ENCODE measurements at places on chromosomes 7 and 10. TPM values are rescaled to one million over a fixed set of nuclear protein-coding genes. Genes with fewer than 3 reads are reported as not detected.

DNA sequence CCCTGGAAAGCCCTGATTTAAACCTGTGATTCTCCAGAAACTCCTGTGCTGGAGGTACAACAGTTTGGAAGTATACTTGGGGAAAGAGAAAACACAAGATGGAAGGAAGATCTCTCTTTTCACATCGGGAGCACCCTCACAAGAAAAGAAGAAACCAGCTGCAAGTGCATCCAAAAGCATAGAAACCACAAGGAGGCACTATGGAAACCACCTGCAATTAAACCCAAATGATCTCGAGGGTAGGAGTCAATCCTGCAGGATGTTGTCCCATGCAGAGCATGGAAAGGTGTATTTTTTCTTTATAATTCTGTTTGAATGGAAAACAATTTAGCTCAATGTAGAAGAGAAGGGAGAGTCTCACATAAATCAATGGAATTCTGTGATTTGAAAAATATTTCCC is 210.5 kb downstream of the TWIST1 start:
- no peak overlapping the region for H3K27ac ChIP-seq
- peaks cover 6% of the 10 kb centered on the region for H3K4me1 ChIP-seq
- peak; percentile 50 for DNase-seq
- H3K4me3 ChIP-seq, result no peak overlapping the region

DNA sequence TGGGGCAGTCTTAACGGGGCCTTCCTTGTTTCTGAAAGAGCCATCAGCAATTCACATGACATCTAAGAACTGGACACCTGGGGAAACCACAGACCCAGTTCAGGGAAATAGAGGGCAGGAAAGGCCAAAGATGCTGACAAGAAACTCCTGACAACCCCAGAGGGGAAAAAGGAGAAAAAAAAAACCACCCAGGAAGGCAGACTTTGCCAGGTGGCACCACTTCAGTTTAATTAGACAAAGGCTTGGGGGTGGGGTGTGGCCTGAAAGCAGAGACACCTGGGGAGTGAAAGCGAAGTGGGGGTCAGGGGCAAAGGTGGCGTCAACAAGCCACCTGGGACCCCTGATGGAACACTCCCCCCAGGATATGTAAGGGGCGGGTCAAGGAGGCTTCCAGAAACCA is 53.6 kb downstream of the RAB11FIP2 start:
- H3K4me3 ChIP-seq, result no peak overlapping the region
- no peak for DNase-seq
- H3K27me3 ChIP-seq, result no peaks in the 10 kb centered on the region
- no peak overlapping the region for H3K27ac ChIP-seq

DNA sequence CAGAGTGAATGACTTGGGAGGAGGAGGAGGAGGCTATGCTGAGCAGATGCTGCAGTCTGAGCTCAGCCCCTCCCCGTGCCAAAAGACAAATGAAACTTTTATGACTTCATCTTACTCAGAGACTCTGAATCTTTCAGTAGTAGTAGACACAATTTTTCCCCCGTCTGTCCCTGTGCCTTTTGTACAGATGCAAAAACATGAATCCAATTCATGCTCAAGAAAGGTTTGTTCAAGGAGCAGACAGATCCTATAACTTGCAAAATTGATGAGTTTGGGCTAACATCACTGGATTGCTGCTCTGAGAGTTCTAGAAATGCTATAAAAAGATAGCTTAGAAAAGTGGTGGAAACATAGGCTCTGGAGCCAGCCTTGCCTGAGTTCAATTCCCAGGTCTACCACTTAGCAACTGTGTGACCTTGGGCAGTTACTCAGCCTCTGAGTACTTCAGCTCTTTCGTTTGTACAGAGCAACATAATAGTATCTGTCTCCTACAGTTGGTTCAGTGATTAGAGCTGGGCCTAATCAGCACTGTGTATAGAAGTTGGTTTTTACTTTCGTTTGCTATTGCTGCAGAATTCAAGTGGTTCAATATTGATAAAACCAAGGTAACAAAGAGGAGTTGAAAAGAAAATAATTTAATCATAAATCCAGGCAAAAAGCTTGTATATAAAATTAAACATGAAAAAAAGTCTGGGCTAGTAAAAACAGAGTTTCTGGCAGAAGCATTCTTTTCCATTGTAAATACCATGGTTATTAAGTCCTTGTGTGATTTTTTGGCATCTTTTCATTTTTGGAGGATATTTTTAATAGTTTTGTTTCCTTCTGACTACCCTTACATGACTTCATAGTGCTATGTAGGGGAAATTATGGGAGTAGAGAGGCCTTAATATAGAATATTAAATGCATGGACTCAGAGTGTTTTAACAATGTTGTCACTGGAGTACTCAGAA is 174.2 kb upstream of the ZNF32 start:
- no peaks in the 10 kb centered on the region for H3K27me3 ChIP-seq
- no peaks in the 10 kb centered on the region for H3K4me1 ChIP-seq
- DNase-seq, result no peak
- no peak overlapping the region for H3K4me3 ChIP-seq
- no peak overlapping the region for H3K27ac ChIP-seq

DNA sequence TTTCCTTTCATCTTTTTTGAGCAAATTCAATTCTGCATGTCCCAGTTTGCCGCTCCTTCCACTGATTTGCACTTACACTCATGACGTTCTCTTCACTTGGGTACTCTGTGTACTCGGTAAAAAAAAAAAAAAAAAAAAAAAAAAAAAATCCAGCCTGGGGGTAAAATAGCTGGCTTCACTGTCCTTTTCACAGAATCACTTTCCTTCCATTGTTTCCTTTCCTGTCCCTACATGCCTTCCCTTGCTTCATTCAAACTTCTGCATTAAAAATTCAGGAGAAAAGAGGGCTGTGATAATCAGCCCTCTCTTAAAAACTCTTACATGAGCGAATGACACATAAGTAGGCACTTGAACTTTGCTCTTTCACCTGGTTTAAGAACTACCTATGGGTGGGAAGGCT is 8.7 kb downstream of the ANKRD1 start:
- H3K36me3 ChIP-seq, result peaks cover 53% of the 10 kb centered on the region
- H3K27me3 ChIP-seq, result no peaks in the 10 kb centered on the region
- H3K4me1 ChIP-seq, result peaks cover 8% of the 10 kb centered on the region
- no peak for DNase-seq
- no peak overlapping the region for H3K27ac ChIP-seq

- no peaks in the 10 kb centered on the region for H3K36me3 ChIP-seq
- no peaks in the 10 kb centered on the region for H3K27me3 ChIP-seq
- H3K27ac ChIP-seq, result no peak overlapping the region
- H3K4me3 ChIP-seq, result no peak overlapping the region
- H3K4me1 ChIP-seq, result peaks cover 14% of the 10 kb centered on the region
Measured at GRCh38 chr10:3689871-3690510, 95.0 kb downstream of the KLF6 start.

- DNase-seq, result no peak
- no peaks in the 10 kb centered on the region for H3K27me3 ChIP-seq
- H3K27ac ChIP-seq, result no peak overlapping the region
Measured at GRCh38 chr7:112790586-112791003, 402 bp upstream of the TMEM168 start.

DNA sequence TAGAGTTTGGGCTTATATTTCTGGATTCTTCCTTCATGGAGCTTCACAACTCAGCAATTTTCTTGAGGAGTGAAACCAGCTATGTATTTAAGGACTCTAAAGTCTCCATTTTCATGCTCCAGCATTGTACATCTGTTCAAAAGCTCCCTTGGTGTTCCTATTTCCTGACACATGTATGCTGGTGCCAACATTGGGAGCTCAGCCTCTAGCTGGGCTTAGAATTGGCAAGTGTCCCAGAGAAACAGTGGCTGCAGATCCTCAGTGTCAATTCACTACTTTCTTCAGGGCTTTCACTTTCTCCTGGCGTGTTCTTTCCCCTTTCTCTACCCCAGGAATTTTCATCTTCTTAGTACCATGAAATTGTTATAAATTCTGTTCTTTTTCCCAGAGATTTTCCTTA is 103.1 kb downstream of the ZNF467 start:
- no peaks in the 10 kb centered on the region for H3K36me3 ChIP-seq
- no peak overlapping the region for H3K27ac ChIP-seq
- DNase-seq, result no peak
- no peaks in the 10 kb centered on the region for H3K4me1 ChIP-seq
- no peak overlapping the region for H3K4me3 ChIP-seq

GRCh38 chr10:116083226-116083762 is 189.7 kb downstream of the GFRA1 start:
- no peaks in the 10 kb centered on the region for H3K27me3 ChIP-seq
- DNase-seq, result no peak
- no peak overlapping the region for H3K27ac ChIP-seq

GRCh38 chr7:42692621-42693020 is 219.2 kb downstream of the C7orf25 start:
- H3K36me3 ChIP-seq, result no peaks in the 10 kb centered on the region
- no peak overlapping the region for H3K27ac ChIP-seq
- DNase-seq, result no peak
- peaks cover 5% of the 10 kb centered on the region for H3K27me3 ChIP-seq
- H3K4me3 ChIP-seq, result no peak overlapping the region

DNA sequence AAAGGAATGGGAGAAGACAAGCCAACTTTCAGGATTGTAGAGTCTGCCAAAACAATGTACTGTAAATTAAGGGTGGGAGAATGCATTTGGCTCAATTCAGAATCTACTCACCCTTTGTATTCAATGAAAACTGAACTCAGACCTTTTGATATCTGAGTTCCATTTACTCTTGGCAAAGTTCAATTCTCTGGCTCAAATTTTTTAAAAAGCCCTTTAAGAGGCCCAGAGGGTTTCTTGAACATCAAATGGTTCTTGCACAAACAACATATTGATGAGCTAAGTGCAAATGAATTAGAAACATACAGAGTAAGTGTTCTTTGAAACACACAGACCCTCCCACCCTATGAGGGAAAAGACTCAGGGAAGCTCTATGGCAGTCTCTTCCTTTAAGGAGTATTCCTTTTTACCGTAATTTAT is 5.2 kb upstream of the XPNPEP1 start:
- no peaks in the 10 kb centered on the region for H3K27me3 ChIP-seq
- H3K36me3 ChIP-seq, result no peaks in the 10 kb centered on the region
- no peak overlapping the region for H3K27ac ChIP-seq
- no peaks in the 10 kb centered on the region for H3K4me1 ChIP-seq
- no peak overlapping the region for H3K4me3 ChIP-seq
- DNase-seq, result no peak

DNA sequence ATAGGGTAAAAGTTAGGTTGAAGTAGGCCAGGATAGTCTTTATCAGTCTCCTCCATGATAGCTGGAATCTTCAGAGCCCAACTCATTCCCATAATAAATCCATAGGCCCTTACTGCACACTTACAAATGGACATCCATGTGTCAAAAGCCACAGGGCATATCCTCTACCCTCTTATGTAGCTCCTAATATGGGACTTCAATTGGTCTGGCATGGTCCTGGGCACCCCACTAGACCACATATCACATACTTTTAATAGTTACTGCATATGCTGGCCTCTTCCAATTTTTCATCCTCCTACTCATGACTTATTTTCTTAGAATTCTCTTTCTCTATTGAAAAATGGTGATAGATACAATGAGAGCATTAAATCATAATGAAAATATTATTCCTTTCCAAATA is 169.3 kb downstream of the MAGI2 start:
- peaks cover 10% of the 10 kb centered on the region for H3K27me3 ChIP-seq
- no peak overlapping the region for H3K4me3 ChIP-seq
- no peaks in the 10 kb centered on the region for H3K36me3 ChIP-seq
- DNase-seq, result no peak

- no peak overlapping the region for H3K4me3 ChIP-seq
- no peak overlapping the region for H3K27ac ChIP-seq
- H3K36me3 ChIP-seq, result no peaks in the 10 kb centered on the region
- H3K4me1 ChIP-seq, result no peaks in the 10 kb centered on the region
- H3K27me3 ChIP-seq, result no peaks in the 10 kb centered on the region
- no peak for DNase-seq
Measured at GRCh38 chr7:114302858-114303257, 111.8 kb upstream of the FOXP2 start.

GRCh38 chr10:122014652-122015248 is 25.8 kb downstream of the TACC2 start:
- no peak overlapping the region for H3K27ac ChIP-seq
- no peak for DNase-seq
- no peaks in the 10 kb centered on the region for H3K27me3 ChIP-seq
- H3K36me3 ChIP-seq, result no peaks in the 10 kb centered on the region

DNA sequence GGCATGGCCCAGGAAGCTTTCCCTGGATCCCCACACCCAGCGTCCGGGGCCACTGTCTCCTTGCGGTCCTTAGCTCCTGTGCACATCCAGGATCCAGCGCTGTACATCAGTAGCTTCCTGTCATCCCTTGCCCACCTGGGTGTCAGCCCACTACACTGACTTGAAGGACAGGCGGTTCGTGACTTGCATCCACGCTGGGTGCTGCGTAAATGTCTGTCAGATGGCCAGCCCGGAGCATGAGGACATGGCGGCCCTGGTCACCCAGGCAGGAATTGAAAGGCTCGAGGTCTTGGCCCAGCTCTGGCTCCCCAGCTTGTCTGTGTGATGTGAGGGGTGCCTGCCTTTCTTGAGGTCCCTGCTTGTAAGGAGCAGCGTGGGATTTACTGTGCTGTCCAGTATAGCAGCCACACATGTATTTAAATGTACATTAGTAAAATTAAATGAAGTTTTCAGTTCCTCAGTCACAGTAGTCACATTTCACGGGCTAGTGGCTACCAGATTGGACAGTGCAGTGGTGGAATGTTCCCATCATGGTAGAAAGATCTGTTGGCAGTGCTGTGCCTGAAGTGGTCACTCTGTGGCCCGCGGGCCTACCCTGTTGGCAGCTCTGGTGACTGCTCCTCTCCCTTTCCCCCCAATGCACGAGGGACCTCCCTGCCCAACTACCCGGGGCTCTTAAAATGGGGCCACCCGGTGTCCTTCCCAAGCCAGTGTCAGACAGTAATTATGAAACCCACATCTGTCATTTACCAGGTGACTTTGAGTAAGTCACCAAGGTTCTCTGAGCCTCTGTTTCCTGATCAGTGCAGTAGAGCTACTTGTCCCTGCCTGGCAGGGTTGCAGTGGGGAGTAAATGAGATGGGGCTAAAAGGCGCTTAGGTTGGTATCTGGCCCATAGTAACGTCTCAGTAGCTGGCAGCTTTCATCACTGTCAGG is 97.8 kb upstream of the PPIF start:
- H3K4me3 ChIP-seq, result no peak overlapping the region
- DNase-seq, result no peak
- H3K27ac ChIP-seq, result no peak overlapping the region
- H3K27me3 ChIP-seq, result no peaks in the 10 kb centered on the region

GRCh38 chr10:113616244-113617074 is 47.4 kb downstream of the NRAP start:
- H3K4me3 ChIP-seq, result no peak overlapping the region
- peak; percentile 65 for DNase-seq
- H3K36me3 ChIP-seq, result no peaks in the 10 kb centered on the region
- peaks cover 7% of the 10 kb centered on the region for H3K4me1 ChIP-seq

- no peak for DNase-seq
- no peaks in the 10 kb centered on the region for H3K36me3 ChIP-seq
- H3K27ac ChIP-seq, result no peak overlapping the region
- H3K27me3 ChIP-seq, result peaks cover 12% of the 10 kb centered on the region
- H3K4me3 ChIP-seq, result no peak overlapping the region
Measured at GRCh38 chr7:32143301-32143700, 73.1 kb upstream of the PDE1C start.

The C10orf67 gene
- not detected for total RNA-seq

The GJD4 gene
- total RNA-seq, result not detected

The ABCA13 gene
- total RNA-seq, result 0.04 TPM

The GNAT3 gene
- total RNA-seq, result not detected

The PTPN20 gene
- total RNA-seq, result not detected

The AKR1C8 gene
- not detected for total RNA-seq

The ZNF425 gene
- 1.6 TPM for total RNA-seq
